ENCODE measurements at places on chromosomes 5 and 9.
A peak's percentile ranks its signal among the peaks of the same experiment; 100 is the strongest.

- DNase-seq = no peak
Measured at GRCh38 chr5:175895686-175896102, 24.3 kb downstream of the CPLX2 start.

GRCh38 chr9:98154678-98155077 is 35.7 kb upstream of the TRIM14 start:
- DNase-seq = no peak

GRCh38 chr5:68543212-68543611 is 327.7 kb downstream of the PIK3R1 start:
- no peak for DNase-seq

GRCh38 chr9:116002624-116003023 is 151.0 kb upstream of the PAPPA start:
- no peak for DNase-seq

GRCh38 chr5:78541086-78541654 is 107.4 kb downstream of the LHFPL2 start:
- DNase-seq = no peak

DNA sequence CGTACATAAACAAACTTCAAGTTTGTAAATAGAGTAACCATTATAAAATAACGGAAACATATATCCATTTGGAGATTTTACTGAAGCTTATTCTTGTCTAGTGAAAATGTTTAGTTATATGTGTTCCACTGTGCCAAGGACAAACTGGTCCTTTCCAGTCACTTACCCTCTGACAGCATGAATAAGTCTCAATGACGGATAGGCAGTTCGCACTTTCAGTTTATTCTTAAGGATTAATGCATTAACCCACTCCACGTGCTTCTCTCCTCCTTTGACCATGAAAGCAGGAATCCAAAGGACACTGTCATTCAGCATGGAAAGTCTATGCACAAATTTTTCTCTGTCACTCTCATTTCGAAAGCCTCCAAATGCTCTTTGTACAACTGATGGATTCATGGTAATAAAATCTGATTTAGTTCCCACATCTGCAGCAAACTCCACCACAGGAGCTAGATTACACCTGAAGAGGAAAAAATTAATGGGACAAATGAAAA is 47.1 kb downstream of the ST8SIA4 start:
- peak; percentile 67 for DNase-seq

- DNase-seq = no peak
Measured at GRCh38 chr9:14111696-14112095, 202.2 kb downstream of the NFIB start.

DNA sequence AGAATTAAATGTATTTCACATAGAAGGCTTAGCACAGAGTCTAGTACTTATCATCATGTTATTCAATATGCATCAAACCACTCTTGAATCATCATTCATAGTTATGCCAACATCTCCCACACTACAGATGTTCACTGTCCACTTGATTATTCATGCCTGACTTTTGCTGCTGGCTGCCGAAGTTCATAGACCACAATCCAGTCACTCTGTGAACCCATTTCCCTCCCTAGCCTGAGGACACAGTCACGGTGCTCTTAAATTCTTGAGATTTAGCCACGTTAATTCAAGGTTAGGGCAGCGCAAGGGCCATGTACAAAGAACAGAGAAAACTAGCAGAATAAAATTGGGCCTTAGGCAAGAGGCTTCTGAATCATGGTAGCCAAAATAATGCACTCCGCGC is 32.4 kb downstream of the ABCA1 start:
- peak; percentile 39 for DNase-seq

- peak; percentile 84 for DNase-seq
Measured at GRCh38 chr9:34500623-34501267, 22.0 kb downstream of the ENHO start.

GRCh38 chr5:89255845-89256463 is 373.0 kb upstream of the MEF2C start:
- DNase-seq = no peak

- peak; percentile 7 for DNase-seq
Measured at GRCh38 chr5:53424686-53425615, 55.5 kb upstream of the FST start.

DNA sequence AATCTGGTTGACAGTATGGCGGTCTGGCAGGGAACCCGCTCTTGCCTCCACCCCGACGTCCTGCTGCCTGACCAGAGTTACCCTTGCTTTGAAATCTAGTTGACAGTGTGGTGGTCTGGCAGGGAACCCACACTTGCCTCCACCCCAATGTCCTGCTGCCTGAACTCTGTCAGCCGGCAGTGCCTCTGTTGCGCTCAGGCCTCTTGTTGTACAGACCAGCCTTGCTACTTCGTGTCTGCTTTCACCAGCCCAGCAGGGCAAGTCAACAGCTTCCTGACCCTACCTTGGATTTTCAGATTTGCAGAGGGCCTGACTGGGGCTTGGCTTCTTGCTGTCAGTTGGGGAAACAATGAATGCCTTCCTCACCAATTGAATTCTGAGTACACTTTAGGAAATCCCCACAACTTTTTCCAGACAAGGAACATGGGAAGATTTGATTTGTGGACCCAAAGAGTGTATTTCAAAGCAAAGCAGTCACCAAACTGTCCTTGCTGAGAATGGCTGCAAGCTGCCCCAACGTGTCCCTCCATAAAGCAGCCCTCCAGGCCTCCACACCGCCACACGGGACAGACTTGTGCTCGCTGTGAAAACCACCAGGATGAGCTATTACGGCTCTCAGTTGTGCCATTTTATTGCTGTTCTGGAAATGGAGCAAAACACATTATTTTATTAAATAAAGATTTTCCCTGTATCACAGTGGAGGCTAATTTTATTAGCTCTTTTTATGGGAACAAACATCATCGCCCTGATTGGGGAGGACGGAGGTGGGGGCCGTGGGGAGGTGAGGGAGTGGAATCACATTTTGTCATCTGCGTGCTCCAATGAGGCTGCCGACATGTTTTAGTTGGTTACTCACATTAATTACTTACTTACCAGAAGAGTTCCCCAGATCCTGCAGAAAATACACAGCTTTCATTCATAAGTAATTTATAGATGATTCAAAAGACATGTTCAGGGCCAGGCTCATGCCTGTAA is 189.3 kb downstream of the AOPEP start:
- DNase-seq = no peak

DNA sequence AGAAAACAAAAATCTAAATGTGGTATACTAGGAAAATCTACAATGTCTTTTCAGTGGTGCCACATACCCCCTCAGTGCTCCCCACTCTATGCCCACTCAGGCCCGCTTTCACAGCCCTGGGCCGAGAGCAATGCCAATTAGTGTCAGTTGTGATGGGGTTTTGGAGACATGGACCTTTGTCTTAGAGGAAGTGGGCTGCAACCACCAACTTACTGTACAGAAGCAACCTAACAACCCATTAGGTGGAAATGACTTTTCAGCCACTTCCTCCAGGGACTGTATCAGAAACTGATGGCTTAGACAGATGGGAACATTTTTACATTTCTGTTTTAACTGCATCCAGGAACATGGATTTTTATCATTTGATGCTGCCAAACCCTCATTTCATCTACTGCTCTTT is 268.0 kb downstream of the BNC2 start:
- no peak for DNase-seq

DNA sequence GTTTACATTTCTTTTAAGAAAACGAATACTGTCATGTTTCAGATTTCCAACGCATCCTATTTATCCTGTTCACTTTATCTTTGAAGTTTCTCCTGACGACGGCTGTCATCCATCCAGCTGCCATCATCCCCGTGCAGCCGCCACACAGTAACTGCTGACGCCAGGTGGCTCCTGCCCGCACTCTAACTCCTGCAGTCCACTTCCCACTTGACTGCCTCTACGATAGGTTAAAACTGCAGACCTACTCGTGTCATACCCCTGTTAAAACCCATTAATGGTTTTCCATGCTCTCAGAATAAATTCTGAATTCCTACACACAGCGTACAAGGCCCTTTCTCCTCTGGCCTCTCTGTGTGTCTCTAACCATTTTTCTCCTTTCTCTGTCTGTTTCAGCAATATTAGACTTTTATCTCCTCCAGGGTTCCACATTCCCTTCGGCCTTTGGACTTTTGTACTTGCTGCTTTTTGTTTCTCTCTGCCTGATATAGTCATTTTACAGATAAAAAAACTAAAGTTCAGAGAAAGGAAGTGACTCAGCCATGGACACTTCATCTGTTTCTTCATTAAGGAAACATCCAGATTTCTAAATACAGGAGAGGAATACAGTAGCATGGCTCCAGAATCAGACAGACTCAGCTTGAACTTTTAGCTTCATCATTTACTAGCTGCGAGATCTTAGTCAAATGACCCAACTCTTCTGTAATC is 84.9 kb downstream of the ADAMTS12 start:
- DNase-seq = no peak

- DNase-seq = no peak
Measured at GRCh38 chr5:95393279-95393678, 2.1 kb downstream of the FAM81B start.

DNA sequence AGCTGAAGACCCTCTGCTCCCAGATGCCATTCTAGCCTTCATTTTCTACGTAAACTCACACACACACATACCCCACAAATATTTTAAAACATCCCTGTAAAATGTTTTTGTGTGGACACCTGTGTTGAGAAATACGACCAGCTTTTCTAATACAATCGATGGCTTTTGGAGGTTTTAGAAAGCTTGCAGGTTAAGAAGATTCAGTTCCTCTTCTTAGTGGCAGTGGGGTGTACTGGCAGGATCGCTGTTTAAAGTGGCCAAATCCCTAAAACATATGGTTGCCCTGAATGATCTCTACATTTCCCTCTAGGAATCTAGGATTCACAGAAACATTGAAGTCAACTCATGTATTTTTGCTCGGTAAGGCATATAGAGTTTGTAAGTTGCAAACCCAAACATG is 236.3 kb downstream of the NSG2 start:
- no peak for DNase-seq

GRCh38 chr5:132090107-132090506 is 16.5 kb downstream of the CSF2 start:
- no peak for DNase-seq

DNA sequence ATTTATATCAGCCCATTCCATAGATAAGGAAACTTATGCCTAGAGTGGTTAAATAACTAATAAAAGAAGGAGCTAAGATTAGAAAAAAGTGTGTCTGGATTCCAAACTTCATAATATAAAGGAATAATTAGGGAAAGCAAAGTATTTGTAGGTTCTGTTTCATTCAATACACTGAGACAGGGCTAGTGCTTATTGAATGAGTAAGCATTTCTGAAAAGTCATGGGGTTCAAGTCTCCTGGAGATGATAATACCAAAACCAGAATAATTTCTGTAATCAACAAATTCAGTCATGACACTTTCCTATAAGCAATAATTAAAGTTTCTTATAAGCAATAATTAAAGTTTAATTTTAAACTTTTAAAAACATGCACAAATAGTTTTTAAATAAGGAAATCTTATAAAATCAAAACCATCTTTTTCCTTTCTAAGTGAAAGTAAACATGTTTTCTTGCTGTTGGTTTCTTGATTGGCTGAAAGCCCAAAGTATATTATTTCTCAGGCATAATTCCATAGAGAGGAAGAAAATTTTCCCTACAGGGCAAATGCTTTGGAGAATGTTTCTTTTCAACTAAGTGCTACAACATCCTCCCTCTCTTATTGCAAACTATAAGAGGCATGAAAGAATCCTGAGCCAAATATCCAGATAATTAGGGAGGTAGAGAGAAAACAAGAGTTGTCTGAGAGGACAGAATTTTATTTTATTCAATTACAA is 510.2 kb downstream of the PRELID2 start:
- DNase-seq = no peak

GRCh38 chr9:126088336-126088735 is 238.3 kb upstream of the MVB12B start:
- no peak for DNase-seq

DNA sequence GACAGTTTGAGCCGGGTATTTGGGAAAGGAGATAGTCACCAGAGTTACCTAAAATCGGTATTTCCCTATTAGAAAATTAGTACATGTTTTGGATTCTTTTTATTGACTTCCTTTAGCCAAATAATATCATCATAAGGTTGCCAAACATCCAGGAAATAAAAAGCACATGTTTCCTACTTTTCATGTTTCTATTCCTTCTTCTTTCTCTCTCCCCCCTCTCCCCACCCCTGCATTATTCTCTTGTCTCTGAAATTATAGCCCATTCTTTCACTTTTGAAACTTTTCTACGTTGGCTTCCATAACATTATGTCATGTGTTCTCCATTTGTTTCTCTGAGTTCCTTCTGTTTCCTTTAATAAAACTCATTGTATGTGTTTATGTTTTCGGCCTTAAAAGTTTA is 161.9 kb downstream of the ALDH1A1 start:
- no peak for DNase-seq

DNA sequence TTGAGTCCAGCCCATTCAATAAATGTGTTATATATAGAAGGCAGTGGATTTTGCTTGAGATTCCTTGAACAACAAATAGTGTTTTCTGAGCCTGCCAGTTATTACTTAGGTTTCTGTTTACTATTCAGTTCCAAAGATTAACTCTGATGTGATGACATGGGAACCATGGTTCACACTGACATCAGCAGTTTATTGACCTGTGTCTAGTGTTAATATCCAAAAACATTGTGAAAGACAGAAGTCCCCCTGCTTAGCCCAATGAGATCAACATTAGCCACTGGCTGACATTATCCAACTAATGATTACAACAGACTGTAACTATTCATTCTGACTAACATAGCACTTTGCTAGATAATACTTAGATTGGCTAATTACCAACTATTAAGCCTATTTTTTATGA is 14.9 kb downstream of the APBA1 start:
- no peak for DNase-seq

- no peak for DNase-seq
Measured at GRCh38 chr5:76763136-76763535, 47.2 kb downstream of the F2R start.

DNA sequence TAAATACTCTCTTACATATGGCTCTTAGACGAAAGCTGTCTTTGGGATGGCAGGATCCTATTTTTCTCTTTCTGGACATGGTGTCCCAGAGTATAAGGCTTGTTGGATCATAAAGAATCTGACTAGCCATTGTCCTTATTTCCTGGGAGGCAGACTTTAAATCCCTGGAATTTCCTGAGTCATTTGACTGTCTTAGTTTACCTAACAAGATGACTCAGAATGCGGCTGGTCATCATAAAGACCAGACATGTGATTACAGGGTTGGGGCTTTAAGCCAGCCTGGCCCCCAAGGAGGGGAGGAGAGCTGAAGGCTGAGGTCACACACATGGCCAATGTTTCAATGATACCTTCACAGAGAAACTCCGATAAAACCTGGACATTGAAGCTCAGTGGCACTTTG is 37.2 kb downstream of the FAM240B start:
- DNase-seq = peak; percentile 94

Measured in HAP-1 (cell line).